ENCODE measurements at places on chromosomes 4 and X.

DNA sequence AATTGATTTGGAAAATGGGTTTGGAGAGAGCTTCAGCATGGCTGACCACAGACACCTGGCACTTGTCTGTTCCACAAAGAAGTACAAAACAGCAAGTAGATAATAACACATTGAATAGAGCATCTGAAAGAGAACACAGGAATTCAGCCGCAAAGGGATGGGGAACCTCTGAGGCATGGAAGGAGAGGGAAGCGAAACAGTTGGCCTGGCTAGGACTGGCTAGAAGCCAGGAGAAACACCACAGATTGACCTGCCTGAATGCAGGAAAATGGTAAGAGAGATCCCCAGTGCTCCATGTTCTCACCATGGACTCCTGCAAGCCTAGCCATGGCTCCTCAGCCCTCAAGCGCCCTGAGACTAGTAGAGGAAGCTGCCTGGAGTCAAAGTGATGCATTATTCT, 169.7 kb upstream of the SH3RF1 start:
- no peak for DNase-seq

- DNase-seq, result no peak
These were observed 29.7 kb downstream of the SLIT2 start for GRCh38 chr4:20281453-20281852.

GRCh38 chr4:137896221-137896737, 345.9 kb downstream of the SLC7A11 start:
- no peak for DNase-seq

DNA sequence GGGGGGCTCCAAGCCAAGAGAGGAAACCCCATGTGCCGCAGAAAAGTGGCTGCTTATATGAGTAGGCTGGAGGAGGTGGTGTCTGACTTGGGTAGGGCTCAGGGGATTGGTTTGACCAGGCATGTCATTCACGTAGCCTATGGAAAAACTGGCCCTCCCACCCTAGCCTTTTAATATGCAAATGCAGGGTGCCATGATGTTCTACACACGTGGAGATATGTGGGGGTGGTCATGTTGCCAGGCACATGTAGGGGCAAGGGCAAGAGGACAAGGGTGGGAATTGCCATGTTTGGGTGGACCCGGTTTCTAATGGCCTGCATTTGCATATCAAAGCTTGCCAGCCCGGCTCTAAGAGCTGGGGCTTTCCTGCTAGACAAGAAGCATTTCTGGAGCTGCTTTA, 86.9 kb upstream of the SHISA3 start:
- no peak for DNase-seq

GRCh38 chr4:169152899-169153298, 117.9 kb downstream of the SH3RF1 start:
- DNase-seq, result no peak

- no peak for DNase-seq
These were observed 293.5 kb upstream of the FAT1 start for GRCh38 chr4:187017147-187017546.
